Muscle of arm (tissue), 14 donors: ENCODE measurements at places on chromosomes 13 and 19. TPM values are rescaled to one million over a fixed set of nuclear protein-coding genes. Genes with fewer than 3 reads are reported as not detected.

The MYPOP gene
- polyA plus RNA-seq, result 2.2 TPM

The CPB2 gene
- polyA plus RNA-seq, result 0.26 TPM

The URAD gene
- polyA plus RNA-seq, result not detected

The PSG3 gene
- not detected for polyA plus RNA-seq

The KIR2DL3 gene
- not detected for polyA plus RNA-seq

The PTGER1 gene
- polyA plus RNA-seq, result not detected

The ATP4A gene
- not detected for polyA plus RNA-seq

The NOTCH3 gene
- polyA plus RNA-seq, result 116 TPM

GRCh38 chr13:32056316-32056715 is 24.7 kb downstream of the FRY start:
- no peak for DNase-seq

DNA sequence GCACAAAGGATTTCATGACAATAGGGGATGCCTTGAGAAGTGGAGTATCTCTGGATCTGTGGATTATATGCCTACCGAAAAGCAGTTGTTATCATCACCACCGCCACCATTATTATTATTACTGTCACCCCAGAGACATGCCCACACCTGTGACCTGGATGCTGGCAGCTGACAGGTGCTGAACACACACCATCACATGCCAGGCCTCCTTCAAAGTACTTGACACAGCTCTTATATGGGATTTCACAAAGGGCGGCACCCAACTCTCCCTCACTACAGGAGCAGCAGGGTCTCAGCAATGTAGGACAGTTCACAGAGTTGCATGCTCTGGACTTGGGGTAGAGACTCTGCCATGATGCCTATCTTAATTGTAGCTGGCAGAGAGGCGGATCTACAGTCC is 5.6 kb upstream of the GPR42 start:
- DNase-seq, result no peak

DNA sequence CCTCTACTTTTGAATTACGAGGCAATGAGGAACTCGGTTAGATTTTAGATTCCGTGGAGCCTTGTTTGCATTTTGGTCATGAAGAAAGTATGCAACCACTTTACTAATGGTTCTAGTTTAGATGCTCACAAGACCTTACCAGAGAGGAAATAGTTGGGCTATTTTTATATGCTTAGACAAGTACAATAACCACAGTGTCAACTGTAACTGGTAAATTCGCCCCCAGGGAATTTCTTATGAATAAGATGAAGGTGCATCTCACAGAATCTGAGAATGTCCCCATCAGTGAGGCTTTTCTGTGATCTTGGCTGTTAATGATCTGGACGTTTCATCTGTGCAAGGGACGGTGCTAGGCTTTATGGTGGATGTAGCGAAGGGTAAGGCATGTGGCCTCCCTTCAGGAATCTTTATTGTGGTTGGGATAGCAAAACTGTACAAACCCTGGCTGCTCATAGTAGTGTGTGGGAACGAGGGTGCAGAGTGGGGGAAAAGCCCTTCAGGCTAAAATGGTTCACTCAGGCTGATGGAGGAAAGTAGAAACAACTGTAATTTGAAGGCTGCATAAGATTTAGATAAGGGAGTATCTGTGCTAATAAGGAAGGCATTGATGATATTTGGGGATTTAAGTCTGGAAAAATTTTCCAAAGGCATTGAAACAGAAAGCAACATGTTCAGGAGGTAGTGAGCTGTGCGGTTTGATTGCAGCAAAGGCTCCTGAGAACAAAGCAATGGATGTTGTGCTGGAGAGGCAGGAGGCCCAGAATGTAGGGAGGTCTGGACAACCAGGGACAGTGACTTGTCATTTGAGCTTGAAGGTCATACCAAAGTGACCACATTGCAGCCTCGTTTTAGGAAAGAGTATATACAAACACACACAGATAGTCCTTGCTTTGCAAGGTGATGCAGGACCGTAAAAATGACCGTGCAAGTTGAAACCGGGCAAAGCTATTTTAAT is 28.4 kb downstream of the UBAC2 start:
- DNase-seq, result no peak

DNA sequence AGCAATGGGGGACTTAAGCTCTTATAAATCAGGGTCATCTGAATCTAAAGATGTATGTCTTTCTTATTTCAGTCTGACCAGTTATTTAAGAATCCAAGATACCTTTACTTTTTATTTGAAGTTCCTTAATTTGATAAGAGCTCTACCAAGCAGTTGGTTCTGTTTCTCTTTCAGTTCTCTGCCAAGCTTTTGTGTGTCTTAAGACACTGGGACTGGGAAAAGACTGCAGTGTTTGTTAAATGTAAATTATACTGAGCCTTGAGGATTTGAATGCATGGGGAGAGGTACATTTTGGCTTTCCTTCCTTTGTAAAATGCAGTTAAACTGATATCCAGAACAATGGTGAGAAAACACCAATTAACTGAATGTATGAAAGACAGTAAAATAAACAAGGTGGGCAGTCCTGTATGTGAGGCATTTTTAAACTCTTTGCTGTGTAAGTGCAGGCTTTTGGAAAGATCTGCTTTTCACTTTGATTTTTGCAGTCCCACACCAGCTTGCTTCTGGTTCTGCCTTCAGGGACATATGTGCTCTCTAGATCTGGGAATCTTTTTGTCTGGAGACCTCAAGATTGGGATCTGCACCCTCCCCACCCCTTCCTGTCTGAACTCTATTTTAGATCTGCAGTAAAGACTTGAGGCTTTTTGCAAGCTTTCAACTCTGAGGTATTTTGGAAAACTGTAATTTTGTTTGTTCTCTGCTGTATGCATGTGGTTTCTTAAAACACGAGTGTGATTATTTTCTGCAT is 77.6 kb downstream of the LRCH1 start:
- no peak for DNase-seq

- no peak for DNase-seq
Observed at GRCh38 chr13:107450431-107450830, 764.9 kb downstream of the LIG4 start.

GRCh38 chr19:5035793-5036697 is 67.1 kb downstream of the KDM4B start:
- no peak for DNase-seq

DNA sequence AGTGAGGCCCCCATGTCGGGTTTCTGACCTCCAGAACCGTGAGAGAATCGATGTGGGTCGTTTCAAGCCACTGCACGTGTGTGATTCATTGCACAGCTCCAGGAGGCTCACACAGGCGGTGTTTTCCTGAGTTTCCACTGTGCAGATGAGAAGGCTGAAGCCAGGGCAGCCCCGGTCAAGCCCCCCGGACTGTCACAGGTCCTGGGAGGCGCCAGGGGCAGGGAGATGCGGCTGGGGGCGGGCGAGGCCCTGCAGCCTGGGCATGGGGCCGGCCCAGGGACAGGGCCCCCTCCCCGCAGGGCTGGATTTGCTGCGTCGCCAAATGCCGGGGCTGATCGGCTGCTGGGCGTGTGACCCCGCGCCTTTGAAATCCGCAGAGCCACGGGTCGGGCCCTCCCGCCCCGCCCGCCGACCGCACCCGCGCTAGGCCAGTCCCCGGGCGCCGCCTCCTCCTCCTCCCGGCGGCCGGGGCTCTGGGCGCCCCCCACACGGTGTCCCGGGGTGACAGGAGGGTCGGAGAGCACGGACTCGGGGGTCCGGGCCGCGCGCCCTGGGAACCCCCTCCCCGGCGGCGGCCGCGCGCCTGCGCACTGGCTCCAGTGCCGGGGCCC is 9.9 kb upstream of the MKNK2 start:
- peak; percentile 76 for DNase-seq

DNA sequence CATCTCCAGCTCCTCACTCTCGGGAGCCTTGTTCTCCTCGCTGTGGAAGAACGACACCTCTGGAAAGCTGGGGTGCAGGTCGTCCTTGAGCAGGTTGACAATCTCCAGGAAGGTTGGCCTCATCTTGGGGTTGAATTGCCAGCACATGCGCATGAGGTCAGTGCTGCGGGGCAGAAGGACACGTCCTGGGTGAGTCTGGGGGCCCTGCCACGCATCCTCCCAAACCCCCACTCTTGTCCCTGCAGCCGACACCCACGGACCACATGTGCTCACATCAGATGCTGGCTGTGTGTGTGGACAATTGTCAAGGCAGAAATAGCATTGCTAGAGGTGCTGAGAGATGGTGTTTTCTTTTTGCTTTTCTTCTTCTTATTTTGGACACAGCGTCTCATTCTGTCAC is 47.7 kb downstream of the ZNF557 start:
- no peak for DNase-seq
